ENCODE measurements at places on chromosomes 3 and 15.

- DNase-seq = no peak
Observed at GRCh38 chr3:23720885-23721284, 84.9 kb upstream of the UBE2E1 start.

GRCh38 chr3:142646020-142646785, 50.0 kb downstream of the PLS1 start:
- DNase-seq = no peak

DNA sequence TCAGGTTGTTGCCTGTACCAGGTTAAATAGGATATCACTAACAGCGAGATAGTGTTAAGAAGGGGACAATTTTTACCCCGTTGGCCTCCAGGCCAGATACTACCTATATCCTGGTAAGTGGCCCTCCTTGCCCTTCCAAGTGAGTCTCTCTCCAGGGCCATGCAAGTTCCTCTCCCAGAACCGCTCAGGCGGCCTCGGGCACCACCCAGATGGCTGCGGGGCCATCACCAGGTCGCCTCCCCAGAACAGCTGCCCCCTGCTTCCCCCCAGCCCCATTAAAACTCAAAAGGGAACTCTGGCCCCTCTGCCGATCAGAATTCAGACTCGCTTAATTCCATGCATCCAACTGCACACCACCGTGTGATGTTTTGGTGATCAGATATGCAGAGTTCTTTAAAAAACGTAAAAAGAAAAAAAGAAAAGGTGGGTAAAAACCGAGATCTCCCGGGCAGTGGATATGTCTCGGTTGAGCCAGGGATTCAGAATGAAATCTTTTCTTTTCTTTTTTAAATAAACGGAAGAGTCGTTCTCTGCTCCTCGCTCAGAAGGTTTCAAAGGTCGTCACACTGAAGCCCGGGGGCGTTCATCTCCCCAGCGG, 1.9 kb upstream of the TRIM71 start:
- DNase-seq = no peak

- DNase-seq = no peak
Observed at GRCh38 chr15:98124581-98124980, 164.1 kb downstream of the ARRDC4 start.

GRCh38 chr15:57509965-57510364, 81.7 kb upstream of the MYZAP start:
- no peak for DNase-seq

DNA sequence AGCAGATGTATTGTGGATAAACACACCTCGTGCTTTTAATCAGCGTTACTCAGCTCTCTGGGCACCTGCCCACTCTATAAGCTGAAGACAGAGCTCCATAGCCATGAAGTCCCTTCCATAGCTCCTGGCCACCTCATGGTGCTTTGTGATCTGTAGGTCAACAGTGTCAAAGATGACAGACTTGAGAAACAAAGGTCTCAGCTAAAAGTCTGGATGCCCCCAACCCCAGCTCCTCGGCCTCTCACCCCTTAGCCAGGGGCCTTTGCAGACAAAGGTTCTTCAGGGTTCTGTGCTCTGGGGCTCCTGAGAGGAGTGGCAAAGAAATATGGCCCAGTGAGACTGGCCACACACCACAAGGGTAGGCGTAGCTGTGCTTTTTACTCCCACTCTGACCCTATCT, 168.6 kb downstream of the KLF13 start:
- DNase-seq = no peak

DNA sequence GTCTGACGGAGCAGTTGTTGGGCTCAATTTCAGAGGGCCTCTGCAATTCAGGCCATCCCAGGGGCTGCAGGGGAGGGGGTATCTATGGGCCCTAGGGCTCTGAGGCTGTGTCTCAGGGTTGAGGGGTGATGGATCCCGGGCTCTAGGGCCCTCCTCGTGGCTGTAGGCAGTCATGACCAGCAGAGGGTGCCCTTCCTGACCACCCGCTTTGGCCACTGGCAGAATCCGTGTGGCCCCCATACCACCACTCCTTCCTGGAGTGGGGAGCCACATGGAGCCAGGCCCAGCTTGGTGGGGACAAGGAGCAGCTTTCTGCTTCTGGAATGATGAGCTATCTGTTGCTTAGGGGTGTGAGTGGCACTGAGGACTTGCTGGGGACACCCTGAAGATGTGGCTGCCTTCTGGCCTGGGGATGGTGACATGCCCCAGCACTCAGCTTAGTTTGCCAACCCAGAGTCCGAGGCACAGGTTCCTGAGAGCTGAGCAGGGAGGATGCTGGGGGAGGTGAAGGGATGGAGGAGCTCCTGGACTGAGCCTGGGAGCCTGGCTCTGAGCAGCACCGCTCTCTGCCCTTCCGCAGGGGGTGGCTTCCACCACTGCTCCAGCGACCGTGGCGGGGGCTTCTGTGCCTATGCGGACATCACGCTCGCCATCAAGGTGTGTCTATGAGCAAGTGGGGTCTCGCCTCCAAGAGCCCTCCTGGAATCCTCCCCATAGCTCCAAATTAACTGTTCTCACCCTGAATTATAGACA, 20.2 kb downstream of the HDAC11 start:
- DNase-seq = no peak

DNA sequence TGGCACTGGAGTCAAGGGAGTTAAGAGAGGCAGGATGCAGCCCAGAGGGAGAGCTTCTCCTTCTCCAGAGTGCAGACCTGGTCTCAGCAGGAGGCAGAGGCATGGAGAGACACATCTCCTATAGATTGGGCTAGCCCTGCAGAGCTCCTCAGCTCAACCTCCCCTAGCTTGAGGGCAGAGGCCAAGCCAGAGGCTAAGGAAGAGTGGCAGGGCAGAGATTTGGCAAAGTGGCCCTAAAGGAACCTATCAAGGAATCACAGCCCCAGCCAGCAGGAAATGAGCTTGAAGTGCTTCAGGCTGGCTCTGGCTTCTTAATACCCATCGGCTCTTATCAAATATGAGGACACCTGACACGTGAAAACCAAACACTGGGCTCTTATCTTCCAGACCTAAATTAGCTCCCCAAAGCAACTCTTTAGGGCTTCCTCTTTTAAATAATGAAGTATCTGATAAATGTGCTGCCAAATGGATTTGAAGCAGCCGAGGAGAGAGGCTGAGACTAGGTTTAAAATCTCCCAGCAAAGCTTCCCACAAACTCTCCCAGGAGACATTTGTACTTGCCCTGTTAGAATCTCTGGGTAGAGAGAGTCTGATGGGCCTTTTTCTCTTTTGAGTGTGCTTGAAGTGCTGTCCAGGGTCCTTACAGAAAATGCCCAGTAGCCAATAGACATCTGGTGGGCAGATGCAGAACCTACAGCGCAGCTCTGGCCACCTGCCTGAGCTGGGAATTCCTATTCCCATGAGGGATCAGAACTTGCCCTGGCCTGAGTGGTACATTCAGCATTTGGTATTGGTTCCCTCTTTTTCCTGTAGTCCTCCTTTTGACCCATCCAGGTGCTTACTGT, 271.4 kb downstream of the CLSTN2 start:
- peak; percentile 83 for DNase-seq

DNA sequence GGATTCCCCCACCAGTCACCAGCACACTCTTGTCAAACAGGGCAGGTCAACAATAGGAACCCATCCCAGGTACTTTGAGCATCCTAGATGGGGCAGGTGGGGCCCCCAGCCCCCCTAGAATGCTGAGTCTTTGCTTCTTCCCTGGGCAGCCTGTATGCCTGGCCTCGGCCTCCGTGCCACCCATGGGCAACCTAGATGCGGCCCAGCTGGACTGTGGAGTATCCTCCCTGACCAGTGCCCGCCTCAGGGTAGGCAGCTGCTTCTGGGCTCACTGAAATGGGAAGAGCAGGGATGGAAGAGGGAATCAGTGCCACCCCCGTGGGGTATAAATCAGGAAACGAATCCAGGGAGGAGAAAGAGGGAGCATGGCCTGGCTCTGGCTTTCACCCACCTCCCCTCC, 10.9 kb downstream of the DNAH1 start:
- no peak for DNase-seq

DNA sequence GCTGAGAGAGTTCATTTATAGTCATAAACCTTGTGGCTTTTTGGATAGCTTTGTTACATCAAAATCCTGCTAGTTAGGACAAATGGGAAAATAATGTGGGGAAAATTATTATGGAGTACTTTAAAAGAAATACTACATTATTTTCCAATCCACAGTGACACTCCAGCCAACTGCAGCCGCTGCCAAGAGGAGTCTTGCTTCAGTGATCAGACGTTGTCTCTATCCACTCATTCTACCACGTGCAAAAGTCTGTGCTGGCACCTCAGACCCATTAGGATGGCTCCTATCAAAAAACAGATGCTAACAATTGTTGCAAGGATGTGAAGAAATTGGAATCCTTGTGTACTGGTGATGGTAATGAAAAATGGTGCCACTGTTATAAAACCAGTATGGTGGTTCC, 128.6 kb upstream of the IQSEC1 start:
- DNase-seq = no peak

Data from NCI-H187 treated with DMSO at 0.1 percent for 48 hours (cell line).